CD14-positive monocyte (primary cell): ENCODE measurements at places on chromosomes 7 and 10.

DNA sequence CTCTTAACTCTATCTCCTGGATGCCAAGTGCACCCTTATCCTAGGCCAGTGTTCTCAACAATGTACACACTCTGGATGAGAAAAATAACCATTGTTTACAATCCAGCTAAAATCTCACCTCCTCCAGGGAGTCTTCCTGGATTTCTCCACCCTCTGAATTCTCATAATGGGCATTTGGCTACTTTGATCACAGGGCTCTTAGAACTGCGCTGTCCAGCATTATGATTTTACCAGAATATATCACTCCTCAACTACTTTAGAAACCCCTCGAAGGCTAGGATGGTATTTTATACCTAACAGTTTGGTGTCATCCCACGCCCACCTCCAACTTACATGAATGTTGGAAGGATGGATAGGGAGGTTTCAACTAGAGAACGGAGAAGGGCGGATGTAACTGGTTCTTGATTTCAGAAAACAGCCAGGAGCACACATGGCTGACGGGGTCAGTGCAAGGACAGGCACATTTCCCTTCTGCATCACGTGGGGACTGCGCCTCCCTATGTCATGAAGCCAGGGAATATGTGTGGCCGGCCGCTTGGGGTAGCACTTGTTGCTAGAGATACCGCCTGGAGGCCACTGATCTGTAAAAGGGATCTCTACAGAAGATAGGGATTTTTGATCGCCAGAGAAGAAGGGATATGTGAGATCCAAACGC is 1.2 kb upstream of the ATP6V0E2 start:
- peak; percentile 65 for DNase-seq

- DNase-seq = peak; percentile 89
These were observed 16.5 kb downstream of the NPFFR1 start for GRCh38 chr10:70267161-70267933.

- DNase-seq = peak; percentile 50
These were observed 485.1 kb upstream of the KLF6 start for GRCh38 chr10:4270116-4270515.

DNA sequence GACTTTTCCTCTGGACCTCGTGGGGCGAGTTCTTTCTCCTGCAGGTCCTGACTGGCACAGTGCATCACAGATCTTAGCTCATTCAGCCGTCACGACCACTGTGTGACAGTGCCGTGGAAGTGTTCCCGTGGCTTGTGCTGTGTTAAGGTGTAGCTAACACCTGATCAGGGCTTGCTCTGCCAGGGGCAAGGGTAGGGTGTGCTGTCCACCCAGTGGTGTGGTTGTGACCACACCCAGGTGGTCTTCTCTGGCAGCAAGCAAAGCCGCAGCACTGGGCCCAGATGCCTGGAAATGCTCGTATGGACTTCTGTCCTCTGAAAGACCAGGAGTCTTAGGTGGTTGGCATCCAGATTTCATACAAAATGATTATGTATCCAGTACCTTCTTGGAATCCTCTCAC is 86.2 kb downstream of the GLRX3 start:
- no peak for DNase-seq

DNA sequence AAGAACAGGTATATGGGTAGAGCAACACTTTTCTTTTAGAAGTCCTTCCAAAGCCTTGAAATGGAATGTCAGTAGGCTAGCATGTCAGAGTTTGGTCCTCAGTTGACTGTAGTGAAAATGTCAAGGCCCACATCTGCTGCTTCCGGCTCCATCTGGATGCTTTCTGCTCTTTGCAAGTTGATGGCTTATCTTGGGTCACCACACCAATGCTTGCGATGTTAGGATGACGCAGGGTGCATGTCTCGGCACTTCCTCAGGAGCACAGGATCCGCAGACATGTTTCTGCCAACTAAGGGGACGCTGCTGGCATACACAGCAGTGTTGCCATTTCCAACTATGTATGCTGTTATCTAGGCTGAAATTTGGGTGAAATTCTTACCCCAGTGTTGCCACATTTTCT is 14.0 kb upstream of the HBP1 start:
- no peak for DNase-seq

GRCh38 chr7:130493275-130493873 is 1.5 kb downstream of the MEST start:
- no peak for DNase-seq

GRCh38 chr10:51063166-51063565 is 11.1 kb upstream of the PRKG1 start:
- no peak for DNase-seq

GRCh38 chr7:26293569-26294308 is 2.1 kb downstream of the SNX10 start:
- DNase-seq = peak; percentile 89

DNA sequence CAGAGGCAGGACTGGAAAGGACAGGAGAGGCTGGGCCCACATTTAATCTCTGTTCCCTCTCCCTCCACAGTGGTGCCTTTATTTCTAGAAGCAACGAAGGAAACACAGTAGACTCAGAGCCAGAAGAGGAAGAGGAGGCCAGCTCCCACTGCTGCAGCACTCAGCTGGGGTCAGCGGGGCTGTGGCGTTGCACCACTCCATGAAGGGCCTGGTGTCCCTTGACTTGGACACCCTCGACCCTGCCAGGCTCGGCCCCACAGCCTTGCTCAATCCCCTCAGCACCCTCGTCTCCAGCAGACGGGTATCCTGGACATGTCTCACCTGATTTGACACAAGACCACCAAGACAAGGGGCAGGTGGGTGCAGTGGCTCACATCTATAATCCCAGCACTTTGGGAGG is 38.8 kb downstream of the PRKAG2 start:
- peak; percentile 67 for DNase-seq

DNA sequence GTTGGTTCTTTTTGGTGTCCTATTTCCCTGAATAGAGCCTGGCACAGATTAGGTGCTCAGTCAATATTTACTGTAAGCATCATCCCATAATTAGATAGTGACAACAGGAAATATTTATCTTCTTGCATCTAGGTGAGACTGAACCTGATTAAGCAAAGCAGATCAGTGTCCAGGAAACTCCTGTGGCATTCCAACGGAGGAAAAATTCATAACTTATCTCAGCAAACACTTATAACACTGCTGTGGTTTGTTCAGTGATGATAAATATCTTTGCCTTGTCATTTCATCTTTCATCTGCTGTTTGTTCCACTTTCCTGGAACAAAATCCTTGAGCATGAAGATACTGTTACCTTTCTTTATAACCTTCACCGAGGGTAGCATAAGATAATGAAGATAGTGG is 1160.3 kb upstream of the AUTS2 start:
- DNase-seq = no peak

- no peak for DNase-seq
These were observed 61.1 kb downstream of the MKI67 start for GRCh38 chr10:128064970-128065580.

- no peak for DNase-seq
These were observed 167.4 kb downstream of the PTPN20 start for GRCh38 chr10:47078393-47079203.

GRCh38 chr7:81618396-81619014 is 151.3 kb downstream of the HGF start:
- DNase-seq = peak; percentile 7

DNA sequence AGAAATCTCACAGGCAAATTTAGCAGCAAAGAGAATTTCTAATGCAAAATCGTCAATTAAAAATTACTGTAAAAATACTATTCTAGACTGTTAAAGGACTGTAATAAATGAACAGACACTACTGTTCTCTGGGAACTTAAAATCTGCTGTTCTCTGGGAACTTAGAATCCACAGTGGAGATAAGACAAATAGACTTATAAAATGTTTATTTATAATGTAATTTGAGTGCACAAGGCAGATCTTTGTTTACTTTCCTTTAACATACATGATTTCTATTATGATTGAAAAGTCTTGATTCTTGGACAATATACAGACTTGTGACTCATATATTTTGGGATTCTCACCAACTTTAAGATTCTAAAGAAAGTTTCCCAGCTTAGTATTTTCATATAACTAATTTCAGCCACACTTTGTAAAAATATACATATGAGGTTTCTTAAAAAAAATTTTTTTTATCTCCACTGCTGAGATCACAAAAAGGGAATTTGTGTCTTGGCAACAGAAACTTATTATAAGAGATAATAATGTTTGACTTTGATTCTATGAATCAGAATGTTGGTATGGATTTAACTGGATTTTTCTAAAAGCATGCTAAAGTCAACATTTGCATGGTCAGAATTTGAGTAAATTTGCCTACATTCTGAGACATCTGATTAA is 166.3 kb upstream of the RHOBTB1 start:
- DNase-seq = no peak

DNA sequence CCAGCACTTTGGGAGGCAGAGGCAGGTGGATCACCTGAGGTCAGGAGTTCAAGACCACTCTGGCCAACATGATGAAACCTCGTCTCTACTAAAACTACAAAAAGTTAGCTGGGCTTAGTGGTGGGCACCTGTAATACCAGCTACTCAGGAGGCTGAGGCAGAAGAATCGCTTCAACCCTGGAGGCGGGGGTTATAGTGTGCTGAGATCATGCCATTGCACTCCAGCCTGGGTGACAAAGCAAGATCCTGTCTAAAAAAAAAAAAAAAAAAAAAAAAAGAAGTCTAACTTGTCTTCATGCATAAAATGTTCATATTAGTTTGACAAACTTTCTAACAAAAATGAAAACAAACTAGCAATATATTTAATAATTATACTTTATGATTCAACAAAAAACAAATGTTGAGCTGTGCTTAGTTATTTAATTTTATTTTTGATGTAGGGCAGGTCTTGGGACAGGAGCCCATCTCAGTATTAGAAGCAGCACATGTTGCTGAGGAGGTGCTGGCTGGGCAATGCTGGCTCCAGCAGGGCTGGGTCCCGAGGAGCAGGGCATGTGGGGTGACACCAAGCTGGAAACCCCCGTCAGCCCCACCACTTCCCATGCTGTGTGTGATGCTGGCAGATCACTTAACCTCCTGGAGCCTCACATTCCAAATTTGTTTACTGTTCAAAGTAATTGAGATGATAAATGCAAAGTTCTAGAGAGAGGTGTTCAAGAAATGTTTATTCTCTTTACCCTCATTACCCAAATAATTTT is 335.3 kb upstream of the KLF6 start:
- peak; percentile 79 for DNase-seq

DNA sequence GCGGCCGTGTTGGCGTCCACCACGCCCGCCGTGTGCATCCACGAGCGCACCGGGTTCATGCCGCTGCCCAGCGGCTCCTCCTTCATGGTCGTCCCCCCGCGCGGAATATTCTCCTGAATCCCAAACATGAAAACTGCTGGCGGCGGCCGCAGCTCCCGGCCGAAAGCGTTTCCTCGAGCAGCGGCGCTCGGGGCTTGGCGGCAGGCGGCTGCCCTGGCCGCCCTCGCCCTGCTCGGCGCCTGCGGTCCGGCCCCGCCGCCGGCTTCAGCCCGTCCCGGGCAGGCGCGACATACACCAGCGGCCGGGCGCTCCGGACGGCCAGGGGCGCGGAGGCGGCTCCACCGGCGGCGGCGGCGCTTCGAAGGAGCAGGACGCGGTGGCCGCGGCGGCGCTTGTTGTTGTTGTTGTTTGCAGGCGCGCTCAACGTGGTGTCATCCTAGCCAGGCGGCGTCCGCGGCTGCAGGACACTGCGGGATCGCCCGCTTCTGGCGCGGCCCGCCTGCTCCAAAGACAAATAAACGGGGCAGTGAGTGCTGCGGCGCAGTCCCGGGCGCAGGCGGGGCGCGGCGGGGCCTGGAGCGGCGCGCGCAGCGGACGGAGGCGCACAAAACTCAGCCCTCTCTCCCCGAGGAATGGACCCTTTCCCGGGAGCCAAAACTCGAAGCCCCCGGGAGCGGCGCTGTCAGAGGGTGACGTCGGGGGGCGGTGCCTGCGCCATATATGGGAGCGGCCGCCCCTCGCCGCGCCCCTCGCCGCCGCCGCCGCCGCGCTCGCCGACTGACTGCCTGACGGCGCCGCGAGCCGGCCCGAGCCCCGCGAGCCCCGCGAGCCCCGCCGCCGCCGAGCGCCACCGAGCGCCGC is at the start of gene EBF3:
EBF3 (minus strand) TSS at position 634 of the 861 bp plus-strand sequence; CDS start at position 128, 506 bp downstream.
- peak; percentile 13 for DNase-seq

GRCh38 chr10:5442065-5442989 is 30.0 kb downstream of the NET1 start:
- DNase-seq = peak; percentile 22

DNA sequence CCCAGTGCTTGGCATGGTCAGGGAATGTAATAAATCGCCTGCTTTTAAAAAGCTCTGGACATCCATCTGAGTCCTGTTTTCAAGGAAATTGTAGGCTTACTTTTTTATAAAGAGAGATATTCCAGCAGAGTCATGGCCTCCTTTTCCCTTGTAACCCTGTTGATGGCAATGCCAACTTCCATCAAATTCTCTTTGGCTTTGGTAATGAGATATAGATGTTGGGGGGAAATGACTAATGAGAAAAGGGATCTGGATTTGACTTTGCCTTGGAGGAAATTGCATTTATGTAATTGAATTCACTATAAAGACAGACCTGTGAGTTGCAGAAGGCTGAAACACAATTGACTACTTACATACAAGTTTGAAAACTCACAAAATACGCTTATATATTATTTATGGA is 347.5 kb downstream of the GPR158 start:
- DNase-seq = no peak

- no peak for DNase-seq
These were observed 24.2 kb upstream of the PFKFB3 start for GRCh38 chr10:6178581-6178980.
